Suppressor macrophage treated with lipopolysaccharide for 1 hour (primary cell): ENCODE measurements at places on chromosomes 7 and 10.

GRCh38 chr10:113865901-113866300 is 11.4 kb downstream of the NHLRC2 start:
- peak; percentile 71 for DNase-seq

GRCh38 chr10:10193848-10194247 is 823.8 kb upstream of the CELF2 start:
- no peak for DNase-seq

GRCh38 chr7:38321515-38321944 is 48.1 kb upstream of the TARP start:
- peak; percentile 94 for DNase-seq

DNA sequence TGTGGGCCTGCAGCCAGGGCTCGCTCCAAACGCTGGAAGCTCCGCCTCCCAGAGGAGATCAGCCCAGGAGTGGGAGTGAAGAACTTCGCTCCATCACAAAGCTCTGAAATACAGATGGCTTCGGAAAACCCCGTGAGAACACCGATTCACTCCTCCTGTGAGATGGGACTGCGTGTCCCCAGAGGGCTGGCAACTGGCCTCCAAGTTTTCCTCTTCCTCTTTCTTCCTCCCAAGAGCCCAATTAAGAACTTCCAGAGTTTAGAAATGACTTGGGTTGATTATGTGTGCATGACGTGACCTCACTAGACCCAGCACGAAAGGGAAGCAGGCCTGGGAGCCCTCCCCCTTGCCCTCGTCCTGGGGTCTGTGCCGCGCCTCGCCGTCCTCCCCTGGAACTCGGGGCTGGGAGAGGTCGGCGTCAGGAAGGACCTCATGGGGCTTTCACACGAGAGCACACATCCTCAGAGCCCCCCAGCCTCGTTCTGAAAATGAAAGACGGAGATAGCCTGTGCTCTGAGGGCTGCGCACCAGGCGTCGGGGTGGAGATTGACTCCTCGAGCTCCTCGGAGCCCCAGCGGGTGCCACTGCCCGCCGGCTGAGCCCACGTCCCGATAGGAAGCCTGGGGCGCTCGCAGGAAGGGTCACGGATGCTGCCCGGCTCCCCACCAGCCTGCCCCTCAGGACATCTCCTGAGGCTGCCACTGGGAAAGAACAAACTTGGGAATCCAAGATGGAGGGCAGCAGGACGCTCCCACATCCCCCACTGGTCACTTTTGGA is 37.8 kb downstream of the PTPRN2 start:
- DNase-seq, result peak; percentile 57

- no peak for DNase-seq
These were observed 228.2 kb downstream of the PTEN start for GRCh38 chr10:88091490-88092061.

DNA sequence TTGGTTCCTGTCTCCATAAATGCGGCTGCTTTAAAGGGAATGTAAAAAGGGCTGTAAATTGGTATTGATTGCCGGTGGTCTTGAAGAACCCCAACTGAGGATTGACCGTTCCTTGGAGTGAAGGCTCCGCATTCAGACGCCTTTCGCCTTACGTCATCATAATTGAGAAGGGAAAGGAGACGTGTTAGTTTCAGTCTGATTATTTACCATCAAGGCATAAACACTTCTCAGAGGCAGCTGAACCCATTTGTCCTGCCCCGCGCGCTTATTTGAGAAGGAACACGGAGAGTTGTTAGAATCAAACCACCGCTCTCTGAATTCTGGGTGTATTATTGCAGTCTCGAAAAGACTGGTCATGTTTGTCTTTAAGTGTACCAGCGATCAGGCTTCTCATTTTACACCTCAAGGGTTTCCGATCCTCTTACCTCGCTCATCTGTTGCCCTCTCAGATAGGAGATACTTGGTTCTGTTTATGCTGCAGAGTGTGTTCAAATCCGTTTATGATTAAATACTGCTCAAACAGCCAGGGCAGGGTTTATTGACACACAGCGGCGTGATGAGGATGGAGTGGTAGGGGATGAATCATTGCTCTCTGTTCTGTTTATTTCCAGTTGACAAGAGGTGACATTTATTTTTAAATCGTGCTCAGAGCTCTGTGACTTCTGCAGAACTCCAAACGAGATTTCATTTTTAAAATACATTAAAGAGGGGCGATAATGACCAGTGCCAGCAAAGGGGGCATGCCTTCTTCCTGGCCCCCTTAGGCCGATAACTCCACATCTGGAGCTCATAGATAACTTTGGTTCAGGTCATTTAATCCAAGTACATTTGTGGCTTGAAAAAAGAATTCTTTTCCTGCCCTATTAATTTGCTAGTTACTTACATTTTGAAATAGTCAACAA is 30.4 kb downstream of the FOXK1 start:
- peak; percentile 88 for DNase-seq

- no peak for DNase-seq
These were observed 45.0 kb upstream of the EEPD1 start for GRCh38 chr7:36107926-36108631.

DNA sequence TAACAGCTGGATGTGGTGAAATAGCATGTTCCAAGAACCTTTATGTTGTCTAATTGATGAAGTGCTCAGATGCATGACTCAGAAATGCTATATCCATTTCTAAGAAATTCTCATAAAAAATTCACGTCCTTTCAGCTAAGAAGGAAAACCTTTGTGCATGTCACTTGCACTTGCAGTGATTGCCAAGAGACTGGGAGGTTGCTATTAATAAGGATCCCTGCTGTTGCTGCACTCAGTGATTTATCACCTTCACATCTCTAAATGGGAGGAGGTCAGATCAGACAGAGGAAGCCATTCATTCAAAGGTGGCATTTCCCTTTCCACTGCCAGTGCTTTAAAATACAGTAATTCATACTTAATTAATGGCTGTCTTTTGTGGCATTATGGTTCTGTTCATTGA is 89.5 kb downstream of the THSD7A start:
- no peak for DNase-seq

- DNase-seq, result no peak
These were observed 3.6 kb upstream of the CDH23 start for GRCh38 chr10:71392791-71393781.

- DNase-seq, result no peak
These were observed 303.3 kb upstream of the ETV1 start for GRCh38 chr7:14292737-14293136.

- peak; percentile 60 for DNase-seq
These were observed 51.9 kb downstream of the CDC14C start for GRCh38 chr7:48976253-48976652.

- peak; percentile 62 for DNase-seq
These were observed 903 bp upstream of the NT5C2 start for GRCh38 chr10:103193820-103194529.

- DNase-seq, result no peak
These were observed 101.4 kb downstream of the ZNF365 start for GRCh38 chr10:62475551-62475950.

- DNase-seq, result peak; percentile 61
These were observed 5.7 kb upstream of the TIAL1 start for GRCh38 chr10:119602241-119603095.

GRCh38 chr10:5584895-5585516 is 60.2 kb downstream of the CALML3 start:
- no peak for DNase-seq

DNA sequence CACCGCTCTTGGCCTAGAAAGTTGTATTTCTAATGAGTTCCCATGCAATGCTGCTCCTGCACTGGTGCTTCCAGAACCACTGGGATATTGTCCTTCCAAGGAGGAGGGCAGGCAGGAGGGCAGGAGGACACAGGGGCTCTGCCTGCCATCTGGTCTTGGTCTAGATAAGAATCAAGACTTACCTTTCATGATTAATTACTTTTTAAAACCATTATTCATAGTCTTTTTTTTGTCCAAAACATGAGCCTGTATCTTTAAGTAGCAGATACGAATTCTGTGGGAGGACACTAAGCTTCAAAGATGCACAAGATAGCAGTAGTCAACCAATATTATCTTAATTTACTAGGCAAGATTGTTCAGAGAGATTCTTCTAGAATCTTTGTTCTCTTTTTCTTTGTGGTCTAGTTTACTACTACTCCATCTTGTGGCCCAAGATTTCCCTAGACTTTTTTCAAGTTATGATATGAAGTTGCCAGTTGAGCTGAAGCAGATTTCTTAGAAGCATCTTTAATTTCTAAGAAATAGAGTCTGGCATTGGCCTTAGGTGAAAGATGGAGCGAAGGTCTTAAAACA is 57.6 kb downstream of the RBM33 start:
- no peak for DNase-seq

GRCh38 chr7:99290980-99291607 is 18.5 kb downstream of the MYH16 start:
- no peak for DNase-seq

GRCh38 chr7:420142-421093 is 99.2 kb downstream of the PDGFA start:
- DNase-seq, result no peak

GRCh38 chr7:151095123-151095797 is 9.0 kb downstream of the AGAP3 start:
- DNase-seq, result no peak

- no peak for DNase-seq
These were observed 47.0 kb downstream of the THSD7A start for GRCh38 chr7:11784769-11785536.

- no peak for DNase-seq
These were observed 19.5 kb downstream of the HSPA12A start for GRCh38 chr10:116722736-116723427.

- DNase-seq, result no peak
These were observed 431.6 kb upstream of the GALNT17 start for GRCh38 chr7:70700055-70700940.

DNA sequence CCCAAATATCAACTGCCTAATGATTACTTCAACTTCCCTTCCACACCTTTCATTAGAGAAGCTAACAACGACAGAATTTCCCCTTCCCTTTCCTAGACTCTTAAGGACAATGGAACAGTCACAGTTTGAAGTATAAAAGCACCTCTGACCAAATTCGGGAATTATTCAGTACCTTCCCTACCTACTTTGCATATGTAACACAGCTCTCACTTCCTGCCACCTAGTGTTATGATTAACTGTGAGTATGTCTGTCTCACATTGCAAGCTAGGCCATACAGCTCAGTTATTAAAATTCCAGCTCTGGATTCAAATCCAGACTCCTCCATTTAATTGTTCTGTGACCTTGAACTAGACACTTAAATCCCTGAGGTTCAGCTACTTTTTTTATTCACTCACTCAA is 44.8 kb upstream of the HPSE2 start:
- DNase-seq, result no peak
